ENCODE measurements at places on chromosomes 7 and 10. TPM values are rescaled to one million over a fixed set of nuclear protein-coding genes. Genes with fewer than 3 reads are reported as not detected.
A peak's percentile ranks its signal among the peaks of the same experiment; 100 is the strongest.

Gene CYP3A5
- 0.36 TPM for total RNA-seq

Gene HMX3
- 0.12 TPM for total RNA-seq

Gene GRM8
- 1.0 TPM for total RNA-seq

Gene KCND2
- not detected for total RNA-seq

Gene IKZF1
- total RNA-seq, result not detected

Gene MPP7
- 5.9 TPM for total RNA-seq

Gene SRPK2
- total RNA-seq, result 69.7 TPM

Gene PDE1C
- 0.02 TPM for total RNA-seq

Gene TEX47
- not detected for total RNA-seq

- peak; percentile 45 for DNase-seq
Measured at GRCh38 chr10:81179805-81180452, 642.2 kb downstream of the SH2D4B start.

- no peak for DNase-seq
Measured at GRCh38 chr10:75613685-75614504, 182.5 kb downstream of the LRMDA start.

DNA sequence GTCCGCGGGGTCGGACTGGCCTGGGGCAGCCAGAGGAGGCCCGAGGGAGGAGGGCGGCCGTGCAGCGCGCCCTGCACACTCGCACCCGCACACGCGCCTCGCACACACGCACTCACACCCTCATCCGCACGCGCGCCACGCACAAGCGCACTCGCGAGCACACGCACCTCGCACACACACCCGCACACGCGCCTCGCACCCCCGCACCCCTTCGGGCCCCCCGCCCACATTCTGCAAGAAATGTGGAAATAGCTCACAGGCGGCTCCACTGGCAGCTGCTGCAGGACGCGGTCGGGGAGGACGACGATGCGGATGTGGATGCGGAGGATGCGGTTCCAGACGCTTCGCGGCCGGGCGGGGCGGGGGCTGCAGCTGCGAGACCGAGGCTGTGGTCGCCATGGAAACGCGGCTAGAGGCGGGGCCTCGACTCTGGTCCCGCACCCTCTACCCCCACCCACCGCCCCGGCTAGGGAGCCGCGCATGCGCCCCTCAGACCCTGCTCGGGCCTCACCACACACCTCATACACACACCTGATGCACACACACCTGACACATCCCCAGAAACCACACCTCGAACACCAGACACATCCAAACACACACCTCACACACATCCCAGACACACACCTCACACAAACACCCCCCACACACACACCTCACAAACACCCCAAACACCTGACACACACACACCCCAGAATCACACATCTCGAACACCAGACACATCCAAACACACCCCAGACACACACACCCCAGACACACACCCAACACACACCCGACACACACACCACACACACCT, at the start of gene CALY:
CALY (minus strand) TSS at position 320 of the 793 bp plus-strand sequence. CDS start 7,907 bp downstream, outside the sequence.
- DNase-seq, result no peak

DNA sequence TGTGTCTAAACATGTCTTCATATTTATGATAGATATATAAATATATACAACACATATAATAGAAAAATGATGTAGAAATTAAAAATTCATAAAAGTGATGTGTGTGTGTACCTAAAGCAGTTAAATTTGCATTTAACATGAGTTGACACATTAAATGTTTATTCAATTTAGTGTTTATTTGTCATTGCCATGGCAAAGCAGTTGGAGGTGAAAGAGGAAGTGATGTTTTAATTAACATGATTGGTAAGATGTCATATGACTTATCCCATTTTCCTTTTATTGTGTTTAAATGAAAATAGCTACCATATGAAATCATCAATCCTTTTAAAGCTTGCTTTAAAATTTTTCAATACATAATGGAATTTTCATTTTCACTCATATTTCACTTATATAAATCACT, 452.6 kb downstream of the SUGCT start:
- DNase-seq, result no peak

GRCh38 chr7:101563943-101564777, 64.9 kb downstream of the MYL10 start:
- DNase-seq, result no peak

- DNase-seq, result no peak
Measured at GRCh38 chr10:83952314-83952713, 187.0 kb upstream of the GHITM start.

DNA sequence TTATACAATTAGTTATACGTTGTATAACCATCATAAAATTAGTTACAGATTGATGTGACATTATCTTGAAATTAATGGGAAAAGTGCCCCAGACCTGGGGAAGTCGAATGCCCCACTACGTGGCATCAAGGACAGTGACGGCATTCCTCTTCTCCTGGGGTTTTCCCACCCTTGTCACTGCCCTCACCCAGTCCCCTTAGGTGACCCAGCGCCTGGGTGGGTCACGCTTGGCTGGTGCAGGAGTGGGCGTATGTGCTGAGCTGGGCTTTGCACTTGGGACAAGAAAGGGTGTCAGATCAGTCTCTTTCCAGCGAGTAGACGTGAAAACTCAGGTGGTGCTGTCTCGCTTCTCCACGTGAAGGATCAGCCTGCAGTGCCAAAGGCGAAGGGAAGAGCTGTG, 7.6 kb downstream of the FOXK1 start:
- DNase-seq, result no peak

GRCh38 chr7:94995921-94996320, 88.5 kb downstream of the PPP1R9A start:
- no peak for DNase-seq

- no peak for DNase-seq
Measured at GRCh38 chr7:26657206-26657641, 207.2 kb downstream of the SKAP2 start.

- peak; percentile 69 for DNase-seq
Measured at GRCh38 chr10:82150123-82150900, 275.3 kb downstream of the NRG3 start.
